Muscle of leg (tissue), 16 donors: ENCODE measurements at places on chromosomes 13 and 19. TPM values are rescaled to one million over a fixed set of nuclear protein-coding genes. Genes with fewer than 3 reads are reported as not detected.

- peaks cover 5% of the 10 kb centered on the region for H3K27me3 ChIP-seq
- H3K27ac ChIP-seq = no peak overlapping the region
- H3K4me1 ChIP-seq = peaks cover 19% of the 10 kb centered on the region
- no peaks in the 10 kb centered on the region for H3K36me3 ChIP-seq
- no peak for DNase-seq
- no peak overlapping the region for H3K4me3 ChIP-seq
Measured at GRCh38 chr19:49400029-49400428, 12.0 kb downstream of the KASH5 start.

- DNase-seq = peak; percentile 34
- H3K36me3 ChIP-seq = peaks cover 24% of the 10 kb centered on the region
- H3K27me3 ChIP-seq = no peaks in the 10 kb centered on the region
- peaks cover 21% of the 10 kb centered on the region for H3K4me1 ChIP-seq
Measured at GRCh38 chr19:38617764-38618589, at the start of gene MAP4K1. Gene MAP4K1, minus strand, starts transcription at chr19:38617953. Its CDS starts 58 bp downstream, at chr19:38617895.

FPR3 gene
- 0.22 TPM for total RNA-seq

DNA sequence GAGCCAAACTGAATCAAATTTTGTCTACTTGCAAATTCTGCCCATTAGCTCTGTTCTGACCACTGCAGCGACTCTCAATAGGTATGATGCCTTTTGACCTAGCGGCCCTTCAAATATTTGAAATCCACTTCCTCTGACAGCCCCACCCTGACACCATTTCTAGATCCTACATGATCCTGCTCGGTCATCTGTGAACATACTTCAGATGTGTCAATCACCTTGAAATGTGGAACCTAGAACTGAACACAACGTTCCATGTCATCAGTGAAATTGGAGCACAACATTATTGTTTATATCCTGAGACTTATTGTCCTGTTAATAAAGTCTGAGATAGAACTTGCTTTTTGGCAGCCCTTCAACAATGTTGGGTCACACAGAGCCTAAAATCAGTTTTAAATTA, 98.2 kb downstream of the UBL3 start:
- H3K27ac ChIP-seq = no peak overlapping the region
- DNase-seq = no peak
- no peaks in the 10 kb centered on the region for H3K36me3 ChIP-seq
- H3K4me1 ChIP-seq = no peaks in the 10 kb centered on the region

DNA sequence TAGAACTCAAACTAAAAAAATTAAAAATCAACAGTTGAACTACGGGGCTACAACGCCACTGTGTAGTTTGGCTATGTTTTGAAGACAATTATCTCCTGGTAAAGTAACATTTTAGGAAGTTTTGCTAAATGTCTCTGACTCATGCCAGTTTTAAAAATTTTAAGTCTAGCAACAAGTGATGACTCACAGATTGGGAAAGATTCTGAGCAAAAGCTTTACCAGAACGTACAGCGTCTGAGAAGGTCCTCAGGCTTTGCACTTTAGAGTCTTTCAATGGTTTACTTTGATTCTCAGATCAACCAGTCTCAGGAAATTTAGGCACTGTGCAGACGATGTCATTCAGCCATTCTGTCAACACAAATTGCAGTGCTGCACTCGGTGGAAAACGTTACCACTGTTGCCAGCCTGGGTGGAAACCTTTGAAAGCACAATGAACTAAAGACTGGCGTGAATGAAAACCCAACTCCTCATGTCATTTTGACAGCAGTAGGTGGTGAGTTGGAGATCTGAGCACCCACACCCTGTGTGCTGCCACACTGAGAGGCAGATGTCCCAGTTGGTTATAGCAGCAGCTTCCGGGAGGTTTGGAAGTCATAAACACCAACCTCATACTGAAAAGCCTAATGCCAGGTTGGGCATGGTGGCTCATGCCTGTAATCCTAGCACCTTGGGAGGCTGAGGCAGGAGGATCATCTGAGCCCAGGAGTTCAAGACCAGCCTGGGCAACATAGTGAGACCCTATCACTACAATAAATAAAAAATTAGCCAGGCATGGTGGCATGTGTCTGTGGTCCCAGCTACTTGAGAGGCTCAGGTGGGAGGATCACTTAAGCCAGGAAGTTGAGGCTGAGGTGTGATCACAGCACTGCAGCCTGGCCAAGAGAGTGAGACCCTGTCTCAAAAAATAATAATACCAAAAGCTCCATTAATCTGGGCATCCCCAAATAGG, 6.3 kb upstream of the WTIP start:
- DNase-seq = no peak
- no peaks in the 10 kb centered on the region for H3K27me3 ChIP-seq
- H3K27ac ChIP-seq = no peak overlapping the region
- no peak overlapping the region for H3K4me3 ChIP-seq

SACS gene
- total RNA-seq = 76.8 TPM

DNA sequence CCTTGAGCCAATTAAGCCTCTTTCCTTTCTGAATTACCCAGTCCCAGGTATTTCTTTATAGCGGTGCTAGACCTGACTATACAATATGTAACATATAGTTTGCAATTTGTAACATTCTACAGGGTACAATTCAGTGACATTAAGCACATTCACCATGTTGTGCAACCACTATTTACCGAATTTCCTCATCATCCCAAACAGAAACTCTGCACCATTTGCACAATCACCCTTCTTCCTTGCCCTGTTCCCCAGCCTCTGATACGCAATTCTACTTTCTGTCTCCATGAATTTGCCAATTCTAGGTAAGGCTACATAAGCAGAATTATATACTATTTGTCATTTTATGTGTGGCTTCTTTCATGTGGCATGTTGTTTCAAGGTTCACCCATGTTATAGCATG, 13.7 kb upstream of the SIGLEC10 start:
- H3K4me3 ChIP-seq = no peak overlapping the region
- no peaks in the 10 kb centered on the region for H3K27me3 ChIP-seq
- H3K27ac ChIP-seq = no peak overlapping the region
- no peaks in the 10 kb centered on the region for H3K4me1 ChIP-seq
- DNase-seq = no peak
- H3K36me3 ChIP-seq = no peaks in the 10 kb centered on the region

- no peaks in the 10 kb centered on the region for H3K4me1 ChIP-seq
- no peak overlapping the region for H3K27ac ChIP-seq
- H3K36me3 ChIP-seq = no peaks in the 10 kb centered on the region
- DNase-seq = no peak
- H3K4me3 ChIP-seq = no peak overlapping the region
Measured at GRCh38 chr13:25489238-25489637, 117.5 kb downstream of the ATP8A2 start.

PRRG2 gene
- total RNA-seq = 0.84 TPM

ZNF570 gene
- 9.5 TPM for total RNA-seq

ADAMTS10 gene
- 28.1 TPM for total RNA-seq

DNA sequence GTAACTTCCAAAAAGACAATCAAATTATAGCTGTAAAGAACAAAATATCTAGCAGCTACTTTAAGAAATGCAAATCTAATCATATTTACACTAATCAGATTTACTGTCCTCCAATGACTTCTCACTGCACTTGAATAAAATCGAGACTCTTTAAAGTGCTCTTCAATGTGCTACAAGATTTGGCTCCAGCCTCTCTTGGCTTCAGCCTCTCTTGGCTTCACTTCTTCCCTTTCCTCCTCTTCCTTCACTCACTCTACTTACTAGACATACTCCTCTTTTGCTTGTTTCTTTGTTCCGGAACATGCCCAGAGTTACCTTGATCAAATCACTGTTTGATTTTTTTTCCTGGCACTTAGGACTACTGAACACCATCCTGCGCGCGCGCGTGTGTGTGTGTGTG, 495.4 kb downstream of the LMO7 start:
- no peaks in the 10 kb centered on the region for H3K36me3 ChIP-seq
- no peak overlapping the region for H3K27ac ChIP-seq
- peak; percentile 86 for DNase-seq
- no peaks in the 10 kb centered on the region for H3K4me1 ChIP-seq
- no peaks in the 10 kb centered on the region for H3K27me3 ChIP-seq

FLT1 gene
- total RNA-seq = 16.1 TPM

DNA sequence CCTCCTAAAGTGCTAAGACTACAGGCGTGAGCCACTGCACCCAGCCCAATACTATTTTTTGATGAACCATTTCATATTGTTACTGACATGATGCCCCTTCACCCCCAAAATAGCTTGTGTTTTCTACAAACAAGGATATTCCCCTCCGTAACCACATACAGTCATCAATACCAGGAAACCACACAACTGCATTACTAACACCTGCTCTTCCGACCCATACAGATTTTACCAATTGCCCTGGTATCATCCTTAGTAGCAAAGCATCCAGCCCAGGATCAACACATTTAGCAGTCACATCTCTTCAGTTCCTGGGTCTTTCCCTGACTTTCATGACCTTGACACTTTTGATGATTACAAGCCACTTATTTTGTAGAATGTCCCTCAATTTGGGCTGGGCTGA, 33.6 kb downstream of the KCTD15 start:
- H3K4me1 ChIP-seq = no peaks in the 10 kb centered on the region
- no peak for DNase-seq
- no peaks in the 10 kb centered on the region for H3K36me3 ChIP-seq
- no peak overlapping the region for H3K27ac ChIP-seq
- H3K4me3 ChIP-seq = no peak overlapping the region

- H3K36me3 ChIP-seq = no peaks in the 10 kb centered on the region
- no peak overlapping the region for H3K27ac ChIP-seq
- no peak overlapping the region for H3K4me3 ChIP-seq
- DNase-seq = no peak
- H3K4me1 ChIP-seq = peaks cover 23% of the 10 kb centered on the region
Measured at GRCh38 chr19:33216198-33216830, 9.3 kb downstream of the SLC7A10 start.

- no peak overlapping the region for H3K27ac ChIP-seq
- H3K4me1 ChIP-seq = no peaks in the 10 kb centered on the region
- no peaks in the 10 kb centered on the region for H3K27me3 ChIP-seq
- H3K36me3 ChIP-seq = no peaks in the 10 kb centered on the region
Measured at GRCh38 chr13:73304442-73304841, 245.6 kb downstream of the KLF5 start.

PSPN gene
- total RNA-seq = 1.2 TPM

- no peak overlapping the region for H3K4me3 ChIP-seq
- H3K27me3 ChIP-seq = peaks cover 8% of the 10 kb centered on the region
- H3K36me3 ChIP-seq = no peaks in the 10 kb centered on the region
Measured at GRCh38 chr13:111385183-111385857, 64.9 kb downstream of the TEX29 start.

HSH2D gene
- 0.13 TPM for total RNA-seq

LAMP1 gene
- 69.6 TPM for total RNA-seq

MTMR6 gene
- 10.1 TPM for total RNA-seq

DNA sequence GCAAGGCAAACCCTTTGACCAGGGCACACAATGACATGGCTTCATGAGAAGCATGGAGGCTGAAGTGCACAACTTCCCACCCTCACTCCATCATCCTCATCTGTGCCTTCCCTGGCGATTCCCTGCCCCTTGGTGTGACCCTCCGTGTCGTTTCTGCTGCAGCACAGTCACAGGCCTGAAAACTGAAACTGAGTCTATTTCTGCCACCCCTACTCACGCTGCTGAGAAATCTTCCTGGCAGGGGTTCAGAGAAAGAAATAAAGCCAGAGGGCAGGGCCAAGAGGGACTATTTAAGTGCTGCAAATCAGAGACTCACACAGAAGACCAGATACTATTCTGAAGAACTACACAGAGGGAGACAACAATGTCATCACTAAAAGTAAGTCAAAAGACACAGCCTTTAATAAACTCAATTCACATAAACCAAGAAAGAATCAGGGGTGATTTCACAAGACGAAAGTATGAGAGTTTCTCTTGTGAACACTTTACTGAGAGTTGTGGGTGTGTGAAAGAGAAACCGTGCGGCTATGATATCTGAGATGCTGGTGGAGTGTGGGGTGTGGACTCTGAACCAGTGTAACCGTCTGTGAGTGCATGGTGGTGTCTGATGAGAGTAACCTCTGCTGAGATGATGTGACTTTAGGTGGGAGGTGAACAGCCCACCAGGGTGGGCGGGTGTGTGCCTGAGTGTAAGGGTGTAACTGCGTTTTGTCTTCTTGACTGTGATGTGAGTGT, 23.5 kb downstream of the LGALS16 start:
- H3K27ac ChIP-seq = peak overlapping the region; percentile 85
- no peaks in the 10 kb centered on the region for H3K36me3 ChIP-seq
- peak; percentile 60 for DNase-seq
- H3K4me1 ChIP-seq = peaks cover 8% of the 10 kb centered on the region
- H3K27me3 ChIP-seq = no peaks in the 10 kb centered on the region

GRCh38 chr13:101289764-101290163, 126.5 kb downstream of the NALCN start:
- no peak overlapping the region for H3K4me3 ChIP-seq
- peak; percentile 32 for DNase-seq
- H3K36me3 ChIP-seq = no peaks in the 10 kb centered on the region
- no peak overlapping the region for H3K27ac ChIP-seq
- no peaks in the 10 kb centered on the region for H3K4me1 ChIP-seq

- no peak overlapping the region for H3K4me3 ChIP-seq
- H3K27me3 ChIP-seq = no peaks in the 10 kb centered on the region
- no peak overlapping the region for H3K27ac ChIP-seq
- no peaks in the 10 kb centered on the region for H3K4me1 ChIP-seq
Measured at GRCh38 chr13:97933776-97934175, 19.7 kb upstream of the IPO5 start.

GRCh38 chr13:27257648-27258253, 6.4 kb downstream of the RPL21 start:
- no peak for DNase-seq
- no peak overlapping the region for H3K27ac ChIP-seq
- H3K36me3 ChIP-seq = peaks cover 32% of the 10 kb centered on the region
- H3K27me3 ChIP-seq = no peaks in the 10 kb centered on the region
- peaks cover 2% of the 10 kb centered on the region for H3K4me1 ChIP-seq

ZNF468 gene
- 19.9 TPM for total RNA-seq

DNA sequence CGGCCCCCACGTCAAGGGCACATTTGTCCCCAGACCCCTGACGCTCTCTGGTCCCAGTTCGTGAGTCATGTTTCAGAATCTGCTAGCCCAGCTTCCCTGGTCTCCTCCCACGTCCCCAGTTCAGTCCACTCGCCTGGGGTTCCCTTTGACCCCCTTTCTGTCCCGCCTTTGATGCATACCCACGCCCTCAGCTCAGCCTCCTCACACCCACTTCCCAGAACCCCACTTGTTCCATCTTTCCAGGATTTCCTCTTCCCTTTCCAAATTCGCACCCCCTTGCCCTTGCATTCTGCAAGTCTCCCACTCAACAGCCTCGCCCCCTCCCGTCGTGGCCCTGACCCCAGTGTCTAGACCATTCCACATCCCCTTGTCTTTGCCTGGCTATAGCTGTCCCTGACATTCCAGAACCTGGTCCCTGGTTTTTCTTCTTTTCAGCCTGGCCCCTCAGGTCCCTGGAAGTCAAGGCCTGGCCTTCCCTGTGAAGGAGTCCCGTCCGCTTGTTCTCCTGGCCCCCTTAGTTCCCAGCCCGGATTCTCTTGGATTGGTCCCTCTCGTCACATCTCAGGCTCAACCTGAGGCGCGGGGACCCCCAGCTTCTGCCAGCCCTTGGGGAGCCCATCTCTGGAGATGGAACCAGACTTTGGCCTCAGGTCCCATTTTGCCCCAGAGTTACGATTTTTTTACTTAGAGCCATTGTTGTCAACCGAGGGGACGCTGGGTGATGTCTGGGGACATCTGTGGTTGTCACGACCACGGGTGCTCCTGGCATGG, 1.3 kb downstream of the NCLN start:
- H3K27me3 ChIP-seq = no peaks in the 10 kb centered on the region
- peaks cover 6% of the 10 kb centered on the region for H3K36me3 ChIP-seq
- DNase-seq = no peak
- H3K27ac ChIP-seq = no peak overlapping the region
- H3K4me3 ChIP-seq = peak overlapping the region; percentile 71

NCAN gene
- 0.22 TPM for total RNA-seq
